ENCODE measurements at places on chromosomes 6 and 20. TPM values are rescaled to one million over a fixed set of nuclear protein-coding genes. Genes with fewer than 3 reads are reported as not detected.
A peak's percentile ranks its signal among the peaks of the same experiment; 100 is the strongest.

PRRT1 gene
- 6.2 TPM for polyA plus RNA-seq

- DNase-seq, result no peak
These were observed 221.3 kb downstream of the DLL1 start for GRCh38 chr6:170069611-170070010.

GRCh38 chr6:46760925-46761324 lies 14.2 kb downstream of the ANKRD66 start:
- DNase-seq, result no peak

DNA sequence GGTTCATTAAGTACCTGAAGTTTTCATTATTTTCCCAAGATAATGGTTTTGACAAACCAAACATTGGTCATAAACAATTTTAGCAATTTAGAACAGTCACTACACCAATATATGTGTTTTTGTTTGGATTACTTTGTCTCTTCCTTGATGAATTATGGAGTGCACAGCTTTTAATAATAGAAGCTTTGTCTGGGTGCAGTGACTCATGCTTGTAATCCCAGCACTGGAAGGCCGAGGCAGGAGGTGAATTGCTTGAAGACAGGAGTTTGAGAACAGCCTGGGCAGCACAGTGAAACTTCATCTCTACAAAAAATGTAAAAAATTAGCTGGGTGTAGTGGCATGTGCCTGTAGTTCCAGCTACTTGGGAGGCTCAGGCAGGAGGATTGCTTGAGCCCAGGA lies 89.4 kb upstream of the ANKEF1 start:
- DNase-seq, result no peak

DNA sequence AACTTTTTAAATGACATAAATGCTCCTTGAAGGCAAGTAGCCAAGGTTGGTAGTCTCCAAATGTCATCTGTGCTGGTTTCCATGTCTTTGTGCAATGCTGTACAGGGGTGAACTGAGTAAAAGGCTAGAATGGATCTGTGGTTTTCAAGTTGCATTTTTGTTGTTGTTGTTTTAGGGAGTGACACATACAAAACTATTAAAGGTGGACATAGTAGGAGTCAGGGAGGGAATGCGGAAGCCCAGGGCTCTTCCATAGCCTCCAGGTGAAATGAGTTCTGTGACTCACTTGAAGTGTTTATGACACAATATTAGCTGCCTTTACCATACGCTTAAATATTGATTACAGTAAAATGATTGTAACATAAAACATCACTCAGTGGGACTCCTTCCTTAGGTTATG lies 22.5 kb upstream of the QKI start:
- no peak for DNase-seq

OOEP gene
- polyA plus RNA-seq, result not detected

PACRG gene
- polyA plus RNA-seq, result 1.4 TPM

DNA sequence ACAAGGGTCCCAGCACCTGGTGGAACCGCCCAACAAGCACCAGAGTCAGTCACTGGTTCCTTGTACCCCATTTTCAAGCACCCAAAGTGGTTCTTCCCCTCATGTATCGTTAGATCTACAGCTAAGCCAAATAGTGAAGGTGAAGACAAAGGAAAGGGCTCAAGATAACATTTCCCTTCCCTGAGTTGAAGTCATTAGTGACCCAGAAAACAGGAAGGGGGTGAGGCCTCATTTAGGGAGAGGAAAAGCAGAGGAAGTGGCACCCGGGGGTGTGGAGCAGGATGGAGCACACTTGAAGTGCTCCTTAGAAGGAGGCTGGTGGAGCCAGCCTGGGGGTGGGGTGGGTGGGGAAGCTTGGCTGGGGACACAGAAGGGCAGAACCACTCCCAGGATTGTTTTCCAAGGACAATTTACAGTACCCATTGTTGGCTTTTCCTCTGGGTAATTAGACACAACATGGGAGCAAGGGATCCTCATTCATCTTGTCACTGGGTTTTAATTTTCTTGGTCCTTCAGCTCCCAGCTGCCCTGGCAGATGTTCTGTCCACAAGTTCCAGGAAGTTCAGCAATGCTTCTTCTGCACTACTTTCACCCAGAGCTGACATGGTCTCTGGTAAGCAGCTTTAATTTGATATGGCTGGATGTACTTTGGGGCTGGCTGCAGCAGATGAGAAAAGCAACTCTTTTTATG lies 73.3 kb upstream of the CD93 start:
- no peak for DNase-seq

- no peak for DNase-seq
These were observed 107.5 kb upstream of the TMEM170B start for GRCh38 chr6:11430036-11430435.

TMEM14C gene
- 68.0 TPM for polyA plus RNA-seq

DNA sequence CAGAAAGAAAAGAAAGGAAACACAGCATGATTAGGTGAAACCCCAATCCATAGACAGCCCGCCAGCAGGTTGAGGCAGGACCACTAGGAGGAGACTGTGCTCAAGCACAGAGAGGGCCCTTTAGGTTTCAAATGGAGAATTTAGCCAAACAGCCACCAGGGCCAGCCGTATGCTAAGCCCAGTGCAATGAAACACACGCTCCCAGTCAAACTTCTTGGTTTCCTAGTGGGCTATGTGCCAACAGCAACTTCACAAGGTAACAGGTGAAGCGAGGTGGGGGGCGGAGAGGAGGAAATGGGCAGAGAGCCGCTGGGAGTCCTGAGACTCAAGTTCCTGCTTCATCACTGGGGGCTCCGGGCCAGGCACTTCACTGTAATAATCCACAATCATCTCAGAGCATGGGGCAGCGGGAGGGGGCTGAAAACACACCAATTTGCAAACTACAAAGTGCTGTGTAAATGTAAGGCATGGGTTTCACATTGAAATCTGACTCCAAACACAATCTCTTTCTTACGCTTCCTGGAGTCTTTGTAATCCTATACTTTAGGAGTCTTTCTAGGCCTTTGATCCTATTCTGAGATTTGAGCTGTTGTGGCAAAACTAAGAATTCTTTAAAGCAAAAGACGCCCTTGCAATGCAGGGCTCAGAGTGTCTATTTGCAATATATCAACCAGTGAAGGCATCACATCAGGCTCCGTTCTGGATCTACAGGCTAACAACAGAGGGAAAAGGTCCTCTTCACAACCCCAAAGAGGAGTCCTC lies 117.3 kb downstream of the OPRM1 start:
- peak; percentile 60 for DNase-seq

SYNGAP1 gene
- 2.3 TPM for polyA plus RNA-seq

- DNase-seq, result no peak
These were observed 302.2 kb upstream of the EPHA7 start for GRCh38 chr6:93721386-93722048.

Data from naive thymus-derived CD4-positive, alpha-beta T cell (primary cell).